ENCODE measurements at places on chromosomes 3 and 15.

DNA sequence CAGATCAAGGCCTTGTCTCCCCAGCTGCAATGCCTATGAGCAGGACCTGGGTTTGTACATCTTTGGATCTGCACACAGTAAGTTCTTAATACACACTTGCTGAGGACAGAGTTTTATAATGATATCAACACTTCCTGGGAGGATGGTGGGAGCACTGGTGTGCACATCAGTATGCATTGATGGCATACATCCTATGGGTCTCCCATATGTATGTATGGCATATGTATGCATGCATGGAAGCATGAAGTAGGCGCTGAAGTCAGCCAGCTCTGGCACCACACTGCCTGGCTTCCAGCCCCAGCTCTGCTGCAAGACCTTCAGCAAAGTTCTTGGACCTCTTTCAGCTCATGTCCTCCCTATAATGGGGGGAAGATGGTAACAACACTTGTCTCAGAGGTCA, 68.2 kb downstream of the MYLK start:
- DNase-seq = no peak

- no peak for DNase-seq
These were observed 76.1 kb downstream of the CCNL1 start for GRCh38 chr3:157083824-157084223.

GRCh38 chr3:39407773-39408492, 1.4 kb downstream of the RPSA start:
- DNase-seq = no peak

- DNase-seq = no peak
These were observed 7.1 kb downstream of the LRRK1 start for GRCh38 chr15:100926258-100926657.

DNA sequence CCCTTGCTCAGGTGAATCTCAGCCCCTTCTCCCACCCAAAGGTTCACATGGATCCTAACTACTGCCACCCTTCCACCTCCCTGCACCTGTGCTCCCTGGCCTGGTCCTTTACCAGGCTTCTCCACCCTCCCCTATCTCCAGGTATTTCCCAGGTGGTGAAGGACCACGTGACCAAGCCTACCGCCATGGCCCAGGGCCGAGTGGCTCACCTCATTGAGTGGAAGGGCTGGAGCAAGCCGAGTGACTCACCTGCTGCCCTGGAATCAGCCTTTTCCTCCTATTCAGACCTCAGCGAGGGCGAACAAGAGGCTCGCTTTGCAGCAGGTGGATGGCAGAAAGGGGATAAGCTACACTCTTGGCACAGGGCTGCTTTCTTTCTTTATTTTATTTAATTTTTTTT, 4.5 kb downstream of the FAM131A start:
- no peak for DNase-seq

DNA sequence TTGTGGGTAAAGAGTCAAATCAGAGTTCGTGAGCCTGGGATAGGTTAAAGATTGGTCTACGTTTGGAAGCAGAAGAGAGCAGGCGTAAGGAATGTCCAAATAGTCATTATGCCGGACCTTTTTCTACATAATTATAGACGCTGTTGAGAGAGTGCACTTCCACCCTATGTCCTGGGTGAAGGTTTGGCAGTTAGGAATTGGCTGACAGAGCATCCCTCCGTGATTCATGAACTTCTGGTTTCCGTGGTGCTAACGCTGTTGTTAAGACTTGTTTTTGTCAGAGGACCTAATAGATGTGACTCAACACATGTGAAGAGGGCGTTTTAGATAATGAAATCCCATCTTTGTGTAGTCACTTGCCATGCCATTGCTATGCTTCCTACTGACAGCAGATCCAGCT, 1.1 kb downstream of the EAF1 start:
- DNase-seq = no peak

DNA sequence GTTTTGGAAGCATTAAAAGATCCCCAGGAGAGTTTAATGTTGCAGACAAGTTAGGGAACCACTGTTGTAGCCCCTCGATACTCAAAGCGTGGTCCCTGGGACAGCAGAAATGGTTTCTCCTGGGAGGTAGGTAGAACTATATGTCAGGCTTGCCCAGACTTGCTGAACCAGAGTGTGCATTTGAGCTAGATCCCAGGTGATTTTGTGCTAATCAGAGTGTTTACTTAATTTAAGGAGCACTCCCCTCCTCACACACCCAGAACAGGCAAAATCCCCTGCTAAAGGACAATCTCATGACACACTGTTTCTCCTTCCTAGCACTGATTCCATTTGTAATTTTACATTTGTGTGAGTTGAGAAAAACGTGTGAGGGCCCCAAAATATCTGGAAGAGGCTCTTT, 24.3 kb downstream of the LMCD1 start:
- DNase-seq = no peak

- peak; percentile 58 for DNase-seq
These were observed 109.8 kb downstream of the PPP2R3A start for GRCh38 chr3:136075218-136075808.

DNA sequence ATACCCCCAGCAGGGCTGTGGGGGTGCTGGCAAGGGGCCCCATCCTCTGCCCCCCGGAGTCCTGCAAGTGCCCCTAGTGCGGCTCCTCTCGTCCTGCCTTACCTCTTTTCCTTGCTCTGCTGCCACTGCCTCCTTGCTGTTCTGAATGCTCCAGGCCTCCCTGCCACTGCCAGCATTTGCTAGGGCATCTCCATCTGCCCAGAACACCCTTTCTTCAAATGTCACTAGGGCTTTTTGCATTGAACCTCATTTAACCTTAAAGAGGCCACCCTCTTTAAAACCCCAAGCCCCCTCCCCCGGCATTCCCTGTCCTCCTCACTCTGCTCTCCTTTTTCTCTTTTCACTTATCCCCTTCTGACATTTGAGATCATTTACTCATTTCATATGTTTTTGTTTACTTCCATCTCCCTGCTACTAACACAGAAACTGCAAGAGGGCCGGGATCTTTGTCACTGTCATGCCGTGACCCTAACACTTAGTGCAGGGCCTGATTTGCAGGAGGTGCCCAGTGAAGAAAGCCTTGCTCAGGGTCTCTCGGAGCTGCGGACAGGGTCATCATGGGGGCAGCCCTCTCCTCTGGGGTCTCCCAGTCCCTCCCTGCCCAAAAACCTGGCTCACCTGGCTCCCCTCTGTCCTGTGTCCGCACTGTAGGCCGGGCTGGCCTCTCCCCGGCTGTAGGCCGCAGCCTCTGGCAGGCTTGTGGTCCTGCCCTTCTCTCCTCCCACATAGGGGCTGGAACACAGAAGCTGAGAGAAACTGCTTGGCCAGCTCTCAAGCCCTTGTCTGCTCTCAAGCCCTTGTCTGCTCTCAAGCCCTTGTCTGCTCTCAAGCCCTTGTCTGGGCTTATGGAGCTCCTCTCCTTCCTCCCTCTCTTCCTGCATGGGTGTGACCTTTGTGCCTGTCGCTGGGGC, at the start of gene ACOX2:
ACOX2 (minus strand) TSS at position 690 of the 911 bp plus-strand sequence. CDS start 2,084 bp downstream, outside the sequence.
- no peak for DNase-seq

DNA sequence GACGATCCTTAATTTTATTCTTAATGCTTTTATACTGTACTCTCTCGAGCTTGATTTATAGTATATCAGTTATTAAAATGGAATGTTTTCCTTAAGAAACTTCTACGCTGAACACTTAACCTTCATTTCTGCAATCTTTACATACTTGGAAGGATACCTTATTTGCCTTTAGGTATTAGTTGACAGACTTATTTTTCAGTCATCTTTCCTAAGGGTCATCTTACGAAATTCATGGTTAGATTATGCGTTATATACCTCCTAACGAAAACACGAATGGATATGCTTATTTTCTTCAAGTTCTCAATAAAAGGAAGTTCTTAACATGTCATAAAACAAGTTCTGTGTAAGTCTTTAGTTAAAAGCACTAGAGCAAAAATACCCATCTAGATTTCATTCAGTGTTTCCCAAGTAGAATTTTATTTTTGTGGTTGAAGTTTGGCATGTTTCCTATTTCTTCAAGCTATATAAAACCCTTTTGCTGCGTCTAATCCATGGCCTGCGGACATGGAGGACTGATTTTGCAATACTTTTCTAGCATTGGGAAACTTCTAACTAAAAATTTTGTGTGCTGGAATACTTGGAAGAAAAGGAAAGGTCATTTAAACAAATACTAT, 231.3 kb downstream of the TP63 start:
- DNase-seq = no peak

DNA sequence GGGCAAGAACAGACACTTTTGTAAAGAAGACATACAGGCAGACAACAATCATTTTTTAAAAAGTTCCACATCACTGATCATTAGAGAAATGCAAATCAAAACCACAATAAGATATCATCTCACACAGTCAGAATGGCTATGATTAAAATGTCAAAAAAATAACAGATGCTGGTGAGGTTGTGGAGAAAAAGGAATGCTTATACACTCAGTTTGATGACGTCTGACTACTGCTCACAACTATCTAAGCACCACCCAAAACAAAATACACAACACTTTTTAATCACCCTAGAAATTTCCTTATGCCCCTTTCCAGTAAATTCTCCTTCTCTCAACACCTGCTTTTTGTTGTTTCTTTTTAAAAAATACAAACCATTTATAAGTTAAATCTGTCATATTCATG, 228.8 kb downstream of the ISL2 start:
- DNase-seq = no peak

GRCh38 chr15:41010345-41010744, 57.1 kb downstream of the CHAC1 start:
- no peak for DNase-seq

DNA sequence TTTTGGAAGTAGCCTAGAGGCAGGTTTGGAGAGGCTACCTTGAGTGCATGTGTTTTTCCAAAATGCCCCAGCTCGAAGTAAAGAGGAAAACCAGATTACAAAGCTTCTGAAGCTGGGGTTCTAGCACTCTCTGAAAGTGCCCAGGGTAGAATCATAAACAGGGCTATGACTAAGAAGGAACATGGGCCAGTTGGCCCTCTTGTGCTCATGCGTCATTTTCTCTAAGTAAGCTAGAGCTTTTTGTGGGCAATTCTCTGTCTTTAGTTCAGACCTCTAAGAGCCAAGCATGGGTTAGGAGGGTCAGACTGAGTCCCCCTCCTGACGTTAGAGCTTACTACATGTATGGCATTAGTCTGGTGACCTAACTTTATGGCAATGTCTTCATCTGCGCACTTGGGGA, 129.5 kb upstream of the UMPS start:
- no peak for DNase-seq

- DNase-seq = no peak
These were observed 23.0 kb upstream of the ANP32A start for GRCh38 chr15:68843425-68844311.

GRCh38 chr15:88108991-88109390, 147.5 kb downstream of the NTRK3 start:
- DNase-seq = peak; percentile 13

DNA sequence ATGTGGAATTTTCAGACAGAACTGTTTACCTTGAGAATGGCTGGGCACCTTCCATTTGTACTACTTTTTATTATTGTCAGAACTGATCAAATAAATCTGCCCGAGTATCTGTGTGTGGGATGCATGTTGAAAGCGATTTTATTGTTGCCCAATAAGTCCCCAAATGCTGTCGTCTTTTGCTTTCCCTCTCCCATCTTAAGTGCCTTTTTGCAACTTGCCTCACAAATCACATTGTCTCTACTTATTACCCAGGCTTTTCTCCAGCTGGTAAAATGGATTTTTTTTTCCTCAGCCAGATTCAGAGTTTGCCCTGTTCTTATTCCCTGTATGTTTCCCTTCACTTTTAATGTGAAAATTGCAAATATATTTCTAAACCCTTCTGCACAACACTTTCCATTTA, 163.1 kb downstream of the CNTN4 start:
- DNase-seq = no peak

DNA sequence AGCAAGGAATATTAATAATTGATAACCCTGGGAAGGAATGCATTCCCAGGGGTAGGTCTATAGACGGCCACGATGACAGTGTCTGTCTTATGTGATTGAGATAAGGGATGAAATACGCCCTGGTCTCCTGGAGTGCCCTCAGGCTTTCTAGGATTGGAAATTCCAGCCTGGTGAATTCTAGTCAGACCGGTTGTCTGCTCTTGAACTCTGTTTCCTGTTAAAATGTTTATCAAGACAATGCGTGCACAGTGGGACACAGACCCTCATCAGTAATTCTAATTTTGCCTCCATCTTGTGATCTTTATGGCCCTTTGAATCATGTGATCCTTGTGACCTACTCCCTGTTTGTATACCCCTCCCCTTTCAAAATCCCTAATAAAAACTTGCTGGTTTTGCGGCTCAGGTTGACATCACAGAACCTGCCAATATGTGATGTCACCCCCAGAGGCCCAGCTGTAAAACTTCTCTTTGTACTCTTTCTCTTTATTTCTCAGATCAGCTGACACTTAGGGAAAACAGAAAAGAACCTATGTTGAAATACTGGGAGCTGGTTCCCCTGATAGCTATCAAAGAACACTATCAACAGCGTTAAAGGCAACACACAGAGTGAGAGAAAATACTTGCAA, 183.3 kb downstream of the PDE8A start:
- DNase-seq = no peak

- DNase-seq = no peak
These were observed 21.6 kb downstream of the PHC3 start for GRCh38 chr3:170159933-170160332.

- no peak for DNase-seq
These were observed 76.7 kb downstream of the ARNT2 start for GRCh38 chr15:80480909-80481308.

DNA sequence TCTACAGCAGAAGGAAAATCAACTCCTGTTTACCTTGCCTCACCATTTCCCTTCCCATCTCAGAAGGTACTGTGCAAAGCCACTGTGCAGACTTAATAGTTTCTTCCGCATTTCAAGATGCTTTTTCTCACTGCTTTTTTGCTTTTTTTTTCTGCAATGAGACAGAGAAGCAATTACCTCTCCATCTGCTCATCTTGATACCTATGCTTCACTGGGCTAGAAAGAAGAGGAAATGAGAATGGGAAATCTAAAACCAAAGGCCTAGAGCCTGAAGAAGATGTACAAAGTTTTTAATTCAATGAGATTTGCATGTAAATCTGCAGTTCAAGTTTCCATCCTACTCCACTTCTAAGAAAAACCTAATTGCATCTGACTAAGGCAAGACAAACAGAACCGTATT, 238.1 kb upstream of the SETMAR start:
- DNase-seq = no peak

DNA sequence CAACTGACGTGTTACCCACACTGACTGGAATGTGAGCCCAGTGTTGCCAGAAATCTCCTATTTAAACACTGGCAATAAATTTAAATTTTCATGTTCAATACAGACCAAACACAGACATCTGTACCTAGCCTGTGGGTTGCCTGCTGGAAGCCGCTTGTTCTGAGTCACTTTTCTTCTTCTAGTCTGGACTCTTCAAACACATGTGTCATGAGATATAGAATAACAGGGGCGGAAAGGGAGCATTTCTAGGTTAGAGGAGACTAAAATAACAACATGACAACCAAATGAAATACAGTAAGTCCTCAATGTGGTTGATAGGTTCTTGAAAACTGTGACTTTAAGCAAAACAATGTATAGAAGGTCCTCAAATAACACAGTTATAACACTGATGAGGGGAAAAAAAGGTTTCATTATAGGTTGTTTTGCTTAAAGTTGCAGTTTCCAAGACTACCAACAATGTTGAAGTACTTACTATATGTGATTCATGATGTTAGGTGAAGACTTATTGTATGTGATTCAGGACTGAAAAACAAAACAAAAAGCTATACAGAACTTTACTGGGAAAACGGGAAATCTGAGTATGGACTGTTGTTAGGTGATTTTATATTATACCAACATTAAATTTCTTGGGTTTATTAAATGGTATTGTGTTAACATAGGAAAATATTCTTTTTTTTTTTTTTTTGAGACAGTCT, 63.1 kb downstream of the PRKAR2A start:
- no peak for DNase-seq

GRCh38 chr15:53833134-53833624, 73.7 kb upstream of the WDR72 start:
- DNase-seq = no peak

GRCh38 chr3:7371693-7372572, 511.0 kb downstream of the GRM7 start:
- peak; percentile 28 for DNase-seq

Measured in WERI-Rb-1 (cell line).